ENCODE measurements at places on chromosomes 13 and 19. TPM values are rescaled to one million over a fixed set of nuclear protein-coding genes. Genes with fewer than 3 reads are reported as not detected.

DNA sequence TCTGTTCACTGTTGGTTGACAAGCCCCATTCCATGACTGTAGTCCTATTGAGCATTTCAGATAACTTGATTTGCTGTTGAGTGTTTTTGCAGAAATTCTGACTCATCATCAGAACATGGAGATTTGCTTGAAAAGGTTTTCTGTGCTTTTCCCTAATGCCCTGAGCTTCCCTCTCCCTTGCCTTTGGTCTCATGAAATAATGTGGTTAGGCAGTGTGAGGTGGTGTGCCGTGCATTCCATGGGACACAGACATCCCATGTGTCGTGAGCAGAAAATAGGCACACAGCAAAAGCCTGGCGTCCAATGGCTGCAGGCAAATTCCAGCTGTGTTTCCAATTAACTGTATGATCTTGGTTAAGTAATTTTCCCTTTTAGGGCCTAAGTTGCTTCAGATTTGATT lies 197.4 kb downstream of the DLEU7 start:
- no peak for DNase-seq

The ZNF415 gene
- 6.6 TPM for total RNA-seq

The PLIN5 gene
- total RNA-seq: 8.8 TPM

DNA sequence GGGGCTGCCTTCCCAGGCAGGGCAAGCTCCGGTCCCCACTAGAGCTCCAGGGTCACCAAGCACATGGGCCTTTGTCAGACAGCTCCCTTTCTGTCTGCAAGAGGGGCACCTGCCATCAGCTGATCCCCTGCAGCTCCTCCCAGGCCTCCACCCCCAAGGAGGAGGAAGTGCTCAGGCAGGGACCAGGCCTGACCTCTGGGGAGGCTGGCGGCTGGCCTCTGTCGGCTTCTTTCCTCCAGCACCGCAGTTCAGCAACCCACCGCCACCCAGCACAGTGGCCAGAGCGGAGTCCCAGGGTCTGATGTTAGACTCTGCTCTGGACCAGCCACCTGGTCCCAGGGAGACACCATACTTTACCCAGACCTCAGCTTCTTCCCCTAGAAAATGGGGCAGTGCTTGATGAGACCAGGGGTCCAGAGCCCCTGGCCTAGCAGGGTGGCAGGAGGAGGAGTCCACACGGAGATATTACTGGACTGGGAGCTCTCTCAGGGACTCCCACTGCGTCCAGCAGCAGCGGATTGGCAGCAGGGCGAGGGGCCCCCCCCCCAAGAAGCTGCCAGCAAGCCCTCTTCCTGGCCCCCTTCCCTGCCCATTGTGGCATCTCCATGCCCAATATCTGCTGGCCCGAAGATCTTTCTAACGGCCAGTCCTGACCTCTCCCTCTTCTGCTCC lies 24.1 kb downstream of the NKPD1 start:
- no peak for DNase-seq

The KCNN1 gene
- 1.5 TPM for total RNA-seq

- DNase-seq: no peak
Observed at GRCh38 chr13:23667750-23668149, 97.5 kb downstream of the TNFRSF19 start.

The ZNF667 gene
- total RNA-seq: 2.5 TPM

GRCh38 chr19:34556488-34556887 lies 74.9 kb downstream of the WTIP start:
- DNase-seq: no peak

- no peak for DNase-seq
Observed at GRCh38 chr13:43088093-43088511, 64.7 kb downstream of the DNAJC15 start.

- DNase-seq: no peak
Observed at GRCh38 chr13:44730099-44730498, 154.0 kb upstream of the TSC22D1 start.

GRCh38 chr19:48807590-48808308 lies 3.1 kb downstream of the BCAT2 start:
- no peak for DNase-seq

DNA sequence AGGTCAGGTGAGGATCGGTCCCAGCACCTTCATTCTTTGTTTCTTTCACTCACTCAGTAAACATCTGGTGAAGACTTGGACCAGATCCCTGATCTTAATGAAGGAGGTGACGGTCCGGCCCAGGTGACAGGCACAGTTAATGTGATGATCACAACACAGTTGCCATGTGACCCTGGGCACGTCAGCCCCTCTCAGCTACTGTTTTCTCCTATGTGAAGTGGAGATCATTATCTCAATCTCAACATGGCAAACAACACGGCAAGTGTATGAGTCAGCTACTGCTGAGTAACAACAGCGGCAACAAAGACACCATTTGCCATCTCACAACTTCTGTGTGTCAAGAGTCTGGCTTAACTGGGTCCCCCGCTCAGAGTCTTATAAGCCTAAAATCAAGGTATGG lies 74.6 kb downstream of the GNG7 start:
- no peak for DNase-seq

The PNKP gene
- total RNA-seq: 40.3 TPM

The TYROBP gene
- 68.5 TPM for total RNA-seq

The TICAM1 gene
- total RNA-seq: 16.5 TPM

DNA sequence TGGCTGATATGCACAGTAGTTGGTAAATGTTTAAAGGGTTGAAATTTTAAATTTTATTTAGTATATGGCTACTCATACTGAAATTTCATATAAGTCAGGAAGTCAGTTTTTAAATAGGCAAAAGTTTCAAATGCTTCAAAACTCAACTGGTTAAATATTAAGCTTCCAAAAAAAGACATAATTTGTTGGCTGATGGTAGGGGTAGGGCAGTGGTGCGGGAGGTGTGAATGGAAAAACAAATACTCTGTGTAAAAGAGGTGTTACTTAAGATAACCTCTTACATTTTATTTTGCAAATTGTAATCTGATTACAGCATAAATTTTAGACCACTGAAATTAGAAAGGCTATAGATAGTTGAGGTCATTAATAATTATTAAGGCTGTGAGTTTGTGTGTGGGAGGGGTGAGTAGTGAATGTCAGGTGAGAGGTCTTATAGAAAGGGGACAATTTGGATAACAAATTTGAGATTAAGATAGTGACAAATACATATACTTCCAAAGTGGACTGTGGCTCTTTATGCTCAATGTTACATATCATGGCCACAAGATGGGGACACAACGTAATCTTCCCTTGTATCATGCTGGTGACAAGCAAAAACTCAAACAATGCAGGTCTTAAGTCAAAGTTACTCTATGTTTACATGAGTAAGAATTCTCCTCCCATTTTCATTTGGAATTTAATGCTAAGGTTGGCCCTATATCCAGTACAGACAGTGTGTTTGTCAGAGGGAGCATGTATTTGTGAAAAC lies 36.6 kb upstream of the OXGR1 start:
- DNase-seq: no peak

- DNase-seq: no peak
Observed at GRCh38 chr19:29967623-29968022, 25.6 kb downstream of the URI1 start.

DNA sequence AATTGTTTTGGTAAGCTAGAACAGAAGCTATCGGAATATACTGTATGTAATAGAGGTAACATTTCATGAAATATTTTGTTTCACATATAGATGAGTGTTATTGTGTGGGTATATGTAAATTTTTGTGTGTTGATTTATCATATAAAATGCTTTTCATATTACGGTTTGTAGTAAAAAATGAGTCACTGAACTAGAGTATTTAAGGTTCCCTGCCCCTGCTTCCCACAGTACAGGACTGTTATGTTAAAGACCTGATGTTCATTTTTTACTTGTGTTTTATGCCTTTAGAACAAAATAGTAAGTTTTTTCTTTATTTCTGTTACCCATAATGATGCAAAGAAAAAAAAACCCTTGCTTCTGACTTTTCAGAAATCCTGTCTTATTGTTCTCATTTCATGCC lies 243.4 kb downstream of the ENOX1 start:
- no peak for DNase-seq

GRCh38 chr13:54574791-54575190 lies 1546.2 kb downstream of the OLFM4 start:
- DNase-seq: no peak

DNA sequence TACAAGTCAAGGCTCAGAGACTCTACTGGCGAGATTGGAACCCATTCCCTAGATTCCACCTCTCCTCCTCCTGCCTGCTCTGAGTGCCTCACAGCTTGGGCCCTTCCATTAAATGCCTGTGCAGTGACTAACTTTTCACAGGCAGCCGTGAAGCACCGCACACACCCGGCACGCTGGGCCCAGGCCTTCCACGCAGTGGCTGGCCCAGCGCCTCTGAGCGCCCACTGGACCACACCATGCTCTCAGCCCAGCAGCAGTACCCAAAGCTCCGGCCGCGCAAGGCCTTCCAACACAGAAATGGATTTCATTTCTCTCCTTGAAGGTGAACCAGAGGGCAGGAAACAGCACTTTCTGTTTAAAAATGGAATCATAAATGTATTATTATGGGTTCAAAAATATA lies 26.0 kb downstream of the RAB20 start:
- no peak for DNase-seq

DNA sequence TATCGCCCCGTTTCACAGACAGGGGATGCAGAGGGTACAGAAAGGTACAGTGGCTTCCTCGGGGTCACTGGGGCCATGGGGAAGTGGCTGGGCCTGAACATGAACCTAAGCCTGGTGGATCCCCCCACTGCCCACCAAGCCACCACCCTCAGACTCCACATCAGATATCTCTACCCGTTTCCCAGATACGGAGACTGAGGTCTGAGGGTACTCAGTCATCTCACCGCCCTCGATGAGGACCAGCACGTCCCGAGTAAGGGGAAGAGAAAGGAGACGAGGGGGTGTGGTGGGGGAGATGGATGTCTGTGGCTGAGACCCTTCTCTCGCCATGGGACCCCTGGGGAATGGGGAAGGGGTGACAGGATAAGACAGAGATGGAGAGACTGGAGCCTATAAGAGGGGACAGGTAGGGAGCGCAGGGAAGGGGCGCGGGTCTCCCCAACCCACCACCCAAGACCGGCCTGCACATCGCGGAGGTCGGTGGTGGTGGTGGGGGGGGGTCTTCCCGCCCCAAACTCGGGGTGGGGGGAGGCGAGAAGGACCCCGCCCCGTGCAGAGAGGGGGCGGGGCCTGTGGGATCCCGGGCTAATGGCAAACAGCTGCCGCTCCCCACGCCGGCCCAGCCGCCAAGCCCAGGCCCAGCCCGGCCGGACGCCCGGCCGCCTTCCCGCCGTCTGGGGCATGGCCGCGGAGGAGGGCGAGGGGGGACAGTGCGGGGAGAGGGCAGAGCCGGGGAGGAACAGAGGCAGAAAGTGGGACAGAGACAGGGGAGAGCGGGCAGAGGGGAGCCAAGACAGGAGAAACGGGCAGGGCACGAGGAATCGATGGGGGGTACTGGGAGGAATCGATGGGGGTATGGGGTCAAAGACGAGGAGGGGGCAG lies 698 bp downstream of the KANK2 start:
- DNase-seq: no peak

DNA sequence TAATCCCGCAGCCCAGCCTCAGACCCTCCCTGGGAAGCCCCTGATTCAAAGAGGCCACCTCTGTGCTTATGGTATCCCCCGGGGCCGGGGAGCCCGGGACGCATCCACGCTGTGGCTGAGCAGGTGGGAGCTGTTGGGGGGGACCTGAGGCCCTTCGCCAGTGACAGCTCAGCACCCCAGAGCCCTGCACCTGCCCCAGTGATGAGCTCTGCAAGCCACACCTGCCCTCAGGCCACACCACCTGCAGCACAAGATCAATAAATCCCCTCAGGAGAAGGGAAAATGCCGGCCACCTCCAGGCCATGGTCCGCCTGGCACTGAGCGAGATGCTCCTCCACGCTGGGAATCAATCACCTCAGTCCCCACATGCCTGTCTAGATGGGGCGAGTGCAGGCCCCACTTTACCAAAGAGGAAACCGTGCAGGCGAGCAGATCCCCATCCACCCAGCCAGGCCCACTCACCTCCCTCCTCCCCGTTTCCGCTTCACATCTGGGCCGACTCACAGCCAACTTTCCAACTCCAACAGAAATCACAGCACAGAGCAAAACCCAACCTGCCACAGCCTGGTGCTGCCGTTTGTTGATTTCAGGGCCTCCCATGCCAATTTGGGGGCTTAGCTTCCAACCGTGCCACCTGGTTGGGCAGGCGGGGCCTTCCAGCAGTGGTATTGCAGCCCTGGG lies 12.8 kb downstream of the MOB3A start:
- DNase-seq: no peak
